ENCODE measurements at places on chromosomes 13 and 19.

GRCh38 chr13:100266026-100266425, 177.1 kb downstream of the PCCA start:
- DNase-seq = no peak

GRCh38 chr13:88142653-88143052, 471.5 kb downstream of the SLITRK5 start:
- DNase-seq = no peak

DNA sequence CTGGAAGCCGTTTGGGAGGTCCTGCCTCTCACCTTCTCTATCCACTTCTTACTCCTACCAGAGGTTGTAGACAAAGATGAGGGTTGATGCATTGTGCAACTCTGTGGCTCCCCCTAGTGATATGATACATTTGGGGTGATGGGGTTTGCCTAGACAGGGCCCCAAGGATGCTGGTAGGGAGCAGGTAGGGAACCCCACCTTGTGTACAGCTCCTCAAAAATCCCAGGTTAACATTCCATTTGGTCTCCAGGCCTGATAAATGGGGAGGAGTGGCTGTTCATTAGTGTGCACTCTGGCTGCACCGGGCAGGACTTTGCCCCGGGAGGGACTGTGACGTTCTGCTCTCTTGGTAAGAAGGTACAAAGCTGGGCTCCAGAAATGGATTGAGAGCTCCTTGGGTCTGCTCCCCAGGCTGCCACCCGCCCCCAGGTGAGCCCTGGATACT, 19.2 kb downstream of the SIGLEC8 start:
- DNase-seq = no peak

DNA sequence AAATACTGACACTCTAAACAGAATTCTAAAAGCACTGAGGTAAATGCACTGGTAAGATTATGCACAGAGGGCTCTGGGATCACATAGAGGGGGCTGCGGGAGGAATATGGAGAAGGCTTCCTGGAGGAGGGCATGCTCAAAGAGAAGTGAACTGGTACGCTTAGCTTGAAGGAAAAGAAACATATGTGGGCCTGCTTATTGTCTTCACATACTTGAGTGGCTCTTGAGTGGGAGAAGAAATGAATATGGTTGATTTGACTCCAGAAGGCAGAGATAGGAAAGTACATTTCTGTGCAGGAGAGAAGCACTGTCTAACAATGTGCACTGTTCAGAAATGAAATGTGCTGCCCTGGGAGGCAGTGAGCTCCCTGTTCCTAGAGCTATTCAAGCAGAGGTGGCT, 91.1 kb downstream of the KL start:
- no peak for DNase-seq

DNA sequence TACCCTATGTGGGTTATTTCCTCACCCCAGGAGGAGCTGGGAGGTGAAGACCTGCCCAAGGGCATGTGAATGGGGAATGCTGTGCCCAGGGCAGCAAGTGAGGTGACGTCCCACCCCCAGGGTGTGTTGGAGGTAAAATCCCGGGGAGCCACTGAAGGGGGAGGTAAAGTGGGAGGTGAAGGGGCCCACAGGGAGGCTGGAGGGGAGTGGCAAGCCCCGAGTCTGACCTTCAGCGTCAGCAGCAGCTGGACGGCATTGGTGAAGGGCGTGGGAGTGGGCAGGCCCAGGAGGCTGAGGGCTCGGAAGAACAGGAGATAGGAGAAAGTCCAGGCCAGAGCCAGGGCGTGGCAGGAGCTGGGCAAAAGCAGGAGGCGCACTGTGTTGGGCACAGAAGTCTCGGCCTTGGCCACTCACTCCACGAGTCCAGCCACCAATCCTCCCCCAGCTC, 2.4 kb downstream of the MBOAT7 start:
- DNase-seq = no peak

Data from left forelimb (tissue), 1 donor.